Common myeloid progenitor, CD34-positive (primary cell): ENCODE measurements at places on chromosomes 16 and 17.

GRCh38 chr16:80007231-80007630 is 406.7 kb upstream of the MAF start:
- no peaks in the 10 kb centered on the region for H3K36me3 ChIP-seq
- H3K27ac ChIP-seq: no peak overlapping the region
- no peak overlapping the region for H3K4me3 ChIP-seq

DNA sequence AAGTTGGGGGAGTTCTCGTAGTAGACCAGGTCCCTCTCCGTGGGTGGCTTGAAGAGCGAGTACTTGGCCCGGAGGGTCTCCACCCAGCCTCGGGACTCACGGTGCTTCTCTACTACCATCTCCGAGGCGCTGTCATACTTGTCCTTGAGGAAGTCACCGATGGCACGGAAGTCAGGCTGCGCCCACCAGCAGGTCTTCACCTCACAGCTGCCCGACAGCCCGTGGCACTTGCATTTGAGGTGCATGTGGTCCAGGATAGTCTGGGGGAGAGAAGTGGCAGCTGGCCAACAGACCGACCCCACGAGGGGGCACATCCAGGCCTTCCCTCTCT is 50.0 kb downstream of the WNT3 start:
- peaks cover 25% of the 10 kb centered on the region for H3K4me1 ChIP-seq
- no peak overlapping the region for H3K27ac ChIP-seq
- no peak for DNase-seq
- no peak overlapping the region for H3K4me3 ChIP-seq
- no peaks in the 10 kb centered on the region for H3K36me3 ChIP-seq
- peaks cover 24% of the 10 kb centered on the region for H3K27me3 ChIP-seq

DNA sequence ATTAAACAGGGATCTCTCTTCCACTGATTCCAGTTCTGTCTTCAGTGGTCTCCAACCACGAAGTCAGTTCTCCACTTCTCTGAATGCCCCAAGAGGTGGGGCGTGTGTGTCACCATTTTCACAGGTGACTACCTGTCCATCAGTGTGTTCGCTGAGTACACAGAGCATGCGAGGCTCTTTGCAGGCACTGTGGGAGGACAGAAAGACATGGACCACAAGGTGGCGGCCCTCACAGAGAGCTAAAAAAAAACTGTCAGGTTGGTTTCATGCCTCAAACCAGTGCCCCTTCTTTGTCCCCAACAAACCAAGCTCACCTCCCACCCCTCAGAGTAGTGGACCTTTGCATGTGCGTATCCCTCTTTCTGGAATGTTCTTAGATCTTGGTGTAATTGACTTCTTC is 13.8 kb downstream of the EMP2 start:
- H3K4me1 ChIP-seq: no peaks in the 10 kb centered on the region
- no peaks in the 10 kb centered on the region for H3K27me3 ChIP-seq
- DNase-seq: no peak

- DNase-seq: peak; percentile 10
- no peaks in the 10 kb centered on the region for H3K4me1 ChIP-seq
- no peak overlapping the region for H3K27ac ChIP-seq
- peaks cover 4% of the 10 kb centered on the region for H3K27me3 ChIP-seq
- no peak overlapping the region for H3K4me3 ChIP-seq
- H3K36me3 ChIP-seq: no peaks in the 10 kb centered on the region
These were observed 104.4 kb downstream of the IRX5 start for GRCh38 chr16:55035029-55035428.

DNA sequence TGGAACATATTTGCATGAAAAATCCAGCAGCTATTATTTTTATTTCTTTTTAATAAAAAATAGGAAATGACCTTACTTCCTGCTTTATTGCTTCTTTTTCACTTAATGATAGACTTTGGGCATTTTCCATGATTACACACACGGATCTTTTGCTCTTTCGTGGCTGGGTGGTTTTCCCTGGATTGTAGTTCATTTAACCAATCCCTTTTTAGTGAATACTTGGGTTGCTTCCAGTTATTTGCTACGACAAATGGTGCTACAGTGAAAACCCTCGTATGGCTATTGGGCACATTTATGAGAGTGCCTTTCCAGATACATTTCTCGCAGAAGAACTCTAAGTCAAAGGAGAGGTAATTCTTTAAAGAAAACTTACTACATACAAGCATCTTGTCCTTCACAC is 38.6 kb downstream of the FOXL1 start:
- H3K27me3 ChIP-seq: peaks cover 6% of the 10 kb centered on the region
- no peak overlapping the region for H3K4me3 ChIP-seq
- H3K4me1 ChIP-seq: no peaks in the 10 kb centered on the region
